ENCODE measurements at places on chromosomes 5 and 9.

GRCh38 chr5:128099944-128100343 lies 16.4 kb downstream of the SLC12A2 start:
- no peak for DNase-seq

DNA sequence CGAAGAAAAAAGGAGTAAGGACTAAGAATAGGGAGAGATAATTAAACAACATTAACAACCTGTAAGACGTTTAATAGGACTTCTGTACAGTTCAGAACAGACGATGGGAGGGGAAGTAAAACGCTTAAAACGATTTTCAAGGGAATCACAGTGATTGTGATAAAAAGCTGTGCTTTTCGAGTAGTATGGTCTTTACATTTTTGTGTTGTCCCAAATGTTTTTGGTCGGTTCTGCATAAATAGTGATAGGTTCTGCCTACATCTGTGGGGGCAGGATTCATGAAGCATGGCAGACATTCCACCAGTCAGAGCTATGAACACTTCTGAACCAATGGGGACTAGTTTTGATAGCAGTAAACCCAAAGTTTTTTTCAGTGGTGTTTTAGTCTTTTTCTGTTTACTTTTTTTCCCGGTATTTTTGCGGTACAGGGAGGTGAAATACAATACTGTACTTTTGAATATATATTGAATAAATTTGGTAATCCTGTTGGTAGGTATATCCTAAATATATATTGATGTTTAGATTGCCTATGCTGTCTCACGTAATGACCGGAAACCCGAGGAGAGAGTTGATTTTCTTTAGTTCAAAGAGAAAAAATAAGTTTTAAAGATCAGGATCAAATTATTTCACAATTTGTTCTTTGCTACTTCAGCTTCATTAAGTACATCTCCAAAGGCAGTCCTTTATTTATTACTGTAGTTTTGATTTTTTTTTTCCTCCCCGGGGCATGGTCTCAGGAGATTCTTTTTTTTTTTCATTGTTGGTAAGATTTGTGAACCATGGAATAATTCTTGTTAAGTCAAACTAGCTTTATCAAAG lies 1.3 kb downstream of the ERBIN start:
- peak; percentile 40 for DNase-seq

DNA sequence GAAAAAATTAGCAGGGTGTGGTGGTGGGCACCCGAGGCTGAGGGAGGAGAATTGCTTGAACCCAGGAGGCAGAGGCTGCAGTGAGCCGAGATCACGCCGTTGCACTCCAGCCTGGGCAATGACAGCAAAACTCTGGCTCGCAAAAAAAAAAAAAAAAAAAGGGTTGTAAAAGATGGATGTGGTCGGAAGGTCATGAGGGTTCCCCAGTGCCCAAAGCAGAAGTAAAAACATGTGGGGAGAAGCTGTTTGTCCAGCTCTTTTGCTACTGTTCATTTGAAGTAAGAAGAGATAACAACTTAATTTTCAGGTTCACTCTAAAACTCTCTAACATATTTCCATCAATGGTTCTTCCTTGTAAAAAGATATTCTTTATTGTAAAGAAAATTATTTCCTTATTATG lies 57.1 kb upstream of the GOLPH3 start:
- DNase-seq = peak; percentile 18

DNA sequence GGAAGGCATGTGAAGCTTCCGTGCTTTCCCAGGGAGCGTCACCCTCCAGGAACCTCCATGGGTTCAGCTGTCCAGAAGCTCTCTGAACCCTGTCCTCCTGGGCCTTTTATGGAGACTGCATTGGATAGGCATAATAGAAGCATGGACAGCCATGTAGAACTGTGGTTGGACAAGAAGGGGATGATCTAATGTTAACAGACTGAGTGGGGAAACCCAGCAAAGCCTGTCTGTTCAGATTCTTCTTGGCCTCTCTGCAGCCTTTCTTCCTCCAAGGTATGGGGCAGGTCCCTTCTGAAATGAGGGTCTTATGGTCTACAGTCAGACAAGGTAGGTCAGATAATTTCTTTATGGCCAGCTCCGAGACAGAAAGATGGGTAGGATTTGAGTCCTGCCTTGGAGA lies 59.1 kb upstream of the CTNNA1 start:
- DNase-seq = no peak

DNA sequence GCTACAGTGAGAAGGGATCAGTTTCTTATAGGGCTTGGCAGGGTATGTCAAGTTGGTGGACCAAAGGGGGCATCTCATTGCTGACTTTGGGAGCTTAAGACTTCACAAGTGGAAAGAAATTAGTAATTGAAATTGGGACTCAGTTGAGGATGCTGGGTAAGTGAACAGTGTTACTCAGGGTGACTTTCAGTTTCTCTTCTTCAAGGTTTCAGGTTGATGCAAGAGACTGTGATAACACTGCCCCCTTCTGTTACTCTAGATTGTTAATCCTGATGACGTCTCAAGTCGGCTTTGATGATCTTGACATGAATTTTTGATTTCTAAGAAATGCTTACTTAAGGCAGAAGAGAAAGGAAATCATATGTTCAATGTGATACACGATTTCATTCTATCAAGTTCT lies 21.3 kb downstream of the KCTD16 start:
- no peak for DNase-seq

DNA sequence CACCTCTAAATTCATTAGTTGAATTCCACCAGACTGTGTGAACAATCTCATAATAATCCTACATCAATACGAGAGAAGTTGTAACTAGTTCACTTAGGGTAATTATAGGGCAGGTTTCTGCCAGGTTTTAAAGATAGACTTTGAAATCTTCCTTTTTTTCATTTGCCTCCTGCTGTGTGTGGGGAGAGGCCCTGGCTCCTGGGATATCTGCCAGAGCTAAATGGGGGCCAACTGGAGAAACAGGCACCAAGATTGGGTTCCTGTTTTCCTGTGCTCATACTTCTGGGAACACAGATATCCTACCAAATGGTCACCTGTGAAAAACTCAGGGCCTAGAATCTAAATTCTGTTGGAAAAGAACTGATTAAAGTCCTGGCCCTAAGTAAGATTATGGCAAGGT lies 42.3 kb downstream of the SH3RF2 start:
- DNase-seq = no peak

DNA sequence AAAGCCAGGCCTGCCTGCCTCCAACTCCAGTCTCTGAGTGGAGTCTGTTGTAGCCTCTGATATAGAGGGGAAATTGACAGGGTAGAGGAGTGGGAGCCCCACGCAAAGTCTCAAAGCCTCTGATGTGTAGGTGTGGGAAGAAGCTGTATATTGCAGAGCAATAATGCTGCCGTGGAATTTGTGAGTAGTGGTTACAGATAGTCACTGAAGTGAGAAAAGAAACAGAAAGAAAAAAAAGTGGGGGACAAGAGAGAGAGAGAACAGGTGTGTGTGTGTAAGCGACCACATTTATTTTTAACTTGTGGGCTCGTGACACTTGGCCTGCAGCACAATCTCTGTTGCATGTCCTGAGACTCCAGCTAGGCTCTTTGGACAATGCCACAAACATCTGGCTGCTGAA lies 227.8 kb downstream of the NSG2 start:
- no peak for DNase-seq

GRCh38 chr5:132662925-132663770 lies 5.2 kb downstream of the IL13 start:
- DNase-seq = no peak

DNA sequence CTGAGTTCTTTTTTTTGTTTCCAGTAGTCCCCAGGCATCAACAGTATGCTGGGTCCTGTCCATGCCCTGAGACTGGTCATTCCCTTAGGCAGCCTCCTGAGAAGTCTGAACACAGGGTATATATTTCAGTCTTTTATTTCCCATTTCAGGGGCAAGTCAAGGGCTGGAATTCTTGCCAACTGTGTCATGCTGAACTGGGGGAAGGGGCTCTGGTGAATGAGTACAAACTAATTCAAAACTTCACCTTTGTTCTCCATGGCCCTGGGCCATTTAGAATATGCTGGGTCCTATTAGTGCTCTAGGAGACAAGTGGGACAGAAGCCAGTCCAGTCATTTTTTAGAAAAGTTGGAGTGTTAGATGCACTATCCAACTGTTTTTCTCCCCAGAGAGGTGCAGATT lies 170.3 kb downstream of the TMC1 start:
- no peak for DNase-seq

GRCh38 chr5:43152946-43153345 lies 32.2 kb downstream of the ZNF131 start:
- no peak for DNase-seq

GRCh38 chr9:18692268-18692667 lies 218.3 kb downstream of the ADAMTSL1 start:
- DNase-seq = no peak

GRCh38 chr5:124729720-124730359 lies 16.6 kb downstream of the ZNF608 start:
- no peak for DNase-seq

DNA sequence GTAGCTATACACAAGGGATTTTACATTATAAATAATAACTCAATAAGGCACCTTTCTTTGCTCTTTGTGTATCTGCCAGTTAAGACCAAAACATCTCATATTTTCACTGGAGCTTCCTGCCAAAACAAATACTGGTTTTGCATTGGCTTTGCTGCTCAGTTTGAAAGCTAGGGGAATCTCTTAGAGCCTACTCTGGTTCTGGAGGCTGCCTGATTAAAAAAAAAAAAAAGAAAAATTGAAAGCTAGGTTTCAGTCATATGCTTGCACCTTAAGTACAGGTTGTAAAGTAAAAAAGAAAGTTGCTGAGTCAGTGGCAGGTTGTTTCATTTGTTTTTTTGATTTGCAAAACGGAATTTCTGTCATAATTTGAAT lies 2.3 kb downstream of the DENND4C start:
- no peak for DNase-seq

GRCh38 chr9:2623288-2624050 lies 1.9 kb downstream of the VLDLR start:
- DNase-seq = no peak

DNA sequence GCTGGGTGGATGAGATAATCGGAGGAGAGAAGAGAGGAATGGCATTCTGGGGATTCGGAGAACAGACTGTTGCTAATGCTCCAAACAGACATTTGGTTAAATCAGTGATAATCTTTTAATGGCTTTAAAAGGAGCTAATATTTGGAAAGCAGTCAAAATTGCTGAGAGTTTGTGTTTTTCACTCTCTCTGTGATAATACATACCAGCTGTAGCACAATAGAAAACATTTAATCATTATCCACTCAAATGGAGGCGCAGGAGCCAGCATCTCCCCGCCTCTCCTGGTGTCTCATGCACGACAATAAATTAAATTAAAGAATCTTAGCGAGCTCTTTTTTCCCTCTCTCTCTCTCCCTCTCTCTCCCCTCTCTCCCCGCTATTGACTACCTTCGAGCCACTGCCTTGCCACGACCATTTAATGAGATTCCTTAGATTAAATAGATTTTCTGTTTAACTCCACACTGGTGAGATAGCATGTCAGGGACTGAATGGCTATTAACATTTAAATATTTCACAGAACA lies 268.6 kb upstream of the MVB12B start:
- DNase-seq = no peak

Measured in KG1 (cell line).